ENCODE measurements at places on chromosomes 3 and 15.

DNA sequence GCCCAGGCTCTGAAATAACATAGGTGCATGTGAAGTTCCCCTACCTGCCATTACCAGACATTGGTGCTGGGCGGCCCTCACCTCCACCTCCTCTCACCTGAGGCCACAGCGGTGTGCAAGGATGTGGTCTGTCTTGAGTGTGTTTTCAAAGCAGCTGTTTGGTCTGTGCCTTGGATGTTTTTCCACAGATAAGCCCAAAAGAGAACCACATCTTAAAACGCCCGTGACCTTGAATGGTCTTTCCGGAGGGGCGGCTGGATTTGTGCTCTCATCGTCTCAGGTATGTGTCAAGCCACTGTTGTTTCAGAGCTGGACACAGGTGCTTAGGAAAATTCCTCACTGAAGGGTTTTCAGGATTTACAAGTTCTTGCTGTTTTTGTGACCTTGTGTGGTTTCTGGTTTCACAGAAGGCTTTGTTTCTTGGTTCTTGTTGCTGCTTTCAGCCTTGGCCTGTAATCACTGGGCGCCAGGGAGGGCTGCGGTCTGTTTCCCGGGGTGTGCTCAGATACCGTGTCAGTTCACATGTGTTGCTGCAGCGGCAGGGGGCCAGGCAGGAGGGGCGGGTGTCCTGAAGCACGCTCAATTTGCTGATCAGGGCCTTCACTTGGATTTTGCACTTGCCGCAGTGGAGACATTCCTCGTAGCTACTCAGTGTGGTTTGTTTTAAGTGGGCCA is 128.4 kb downstream of the IGF1R start:
- DNase-seq: no peak

DNA sequence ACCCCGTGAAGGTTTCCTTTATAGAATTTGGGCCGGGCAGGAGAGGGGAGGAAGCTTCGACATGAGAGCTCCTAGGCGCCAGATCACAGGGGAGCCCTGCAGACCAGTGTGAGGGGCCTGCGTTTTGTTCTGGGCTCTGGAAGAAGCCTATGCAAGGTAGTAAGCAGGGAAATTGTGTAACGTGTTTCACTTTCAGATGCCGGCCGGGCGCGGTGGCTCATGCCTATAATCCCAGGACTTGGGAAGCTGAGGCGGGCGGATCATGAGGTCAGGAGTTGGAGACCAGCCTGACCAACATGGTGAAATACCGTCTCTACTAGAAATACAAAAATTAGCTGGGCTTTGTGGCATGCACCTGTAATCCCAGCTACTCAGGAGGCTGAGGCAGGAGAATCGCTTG is 65.2 kb downstream of the GABRG3 start:
- DNase-seq: no peak

DNA sequence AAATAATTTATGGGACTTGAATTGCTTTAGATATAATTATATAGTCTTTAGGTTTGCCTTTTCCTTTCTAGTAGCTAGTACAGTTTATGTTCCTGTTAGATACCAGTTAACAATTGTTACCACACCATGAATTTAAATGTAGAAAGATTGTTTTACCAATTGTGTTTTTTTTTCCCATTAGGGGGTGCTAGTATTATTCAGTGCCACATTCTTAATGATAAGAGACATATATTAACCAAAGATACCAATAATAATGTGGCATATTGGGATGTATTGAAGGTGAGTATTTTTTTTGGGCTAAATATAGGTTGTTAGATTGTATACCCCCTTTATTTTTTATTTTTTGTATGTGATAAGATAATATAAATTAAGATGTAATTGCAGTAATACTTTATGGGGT is 27.7 kb downstream of the WDR48 start:
- no peak for DNase-seq

- no peak for DNase-seq
Measured at GRCh38 chr3:111677007-111677392, 81.9 kb upstream of the ZBED2 start.

GRCh38 chr3:183513046-183513706 is 42.3 kb downstream of the KLHL6 start:
- DNase-seq: peak; percentile 5

- DNase-seq: no peak
Measured at GRCh38 chr3:53380306-53380705, 33.0 kb upstream of the DCP1A start.

DNA sequence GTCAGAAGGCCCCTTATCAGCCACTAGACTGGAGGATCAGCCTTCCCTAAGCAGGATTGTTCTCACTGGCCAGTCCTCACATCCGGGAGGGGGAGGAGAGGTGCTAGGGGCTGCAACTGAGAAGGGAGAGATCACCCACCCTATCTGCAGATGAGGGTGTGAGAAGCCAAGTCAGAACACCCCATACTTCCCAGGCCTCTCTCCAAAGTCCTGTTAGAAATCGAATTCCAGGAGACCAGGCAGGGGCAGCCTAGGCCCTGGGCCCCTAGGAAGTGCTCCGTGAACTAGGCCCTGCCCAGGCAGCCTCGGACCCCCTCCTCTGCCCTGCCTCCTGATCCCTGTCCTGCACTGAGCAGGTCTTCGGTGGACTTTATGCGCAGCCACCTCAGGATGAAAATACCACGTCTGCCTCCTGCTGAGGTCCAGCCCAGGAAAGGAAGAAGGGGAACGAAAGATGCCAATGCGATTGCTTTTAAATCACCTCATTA is 933 bp downstream of the DZIP1L start:
- DNase-seq: no peak

GRCh38 chr15:29061746-29062145 is 176.0 kb downstream of the APBA2 start:
- no peak for DNase-seq

DNA sequence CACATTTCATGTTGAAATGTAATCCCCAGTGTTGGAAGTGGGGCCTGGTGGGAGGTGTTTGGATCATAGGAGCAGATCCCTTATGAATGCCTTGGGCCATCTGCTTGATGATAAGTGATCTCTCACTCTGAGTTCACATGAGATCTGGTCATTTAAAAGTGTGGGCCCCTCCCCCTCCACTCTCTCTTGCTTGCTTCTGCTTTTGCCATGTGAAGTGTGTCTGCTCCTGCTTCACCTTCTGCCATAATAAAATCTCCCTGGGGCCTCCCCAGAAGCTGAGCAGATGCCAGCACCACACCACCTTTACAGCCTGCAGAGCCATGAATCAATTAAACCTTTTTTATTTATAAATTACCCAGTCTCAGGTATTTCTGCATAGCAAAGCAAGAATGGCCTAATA is 14.2 kb upstream of the CD200R1L start:
- DNase-seq: no peak

DNA sequence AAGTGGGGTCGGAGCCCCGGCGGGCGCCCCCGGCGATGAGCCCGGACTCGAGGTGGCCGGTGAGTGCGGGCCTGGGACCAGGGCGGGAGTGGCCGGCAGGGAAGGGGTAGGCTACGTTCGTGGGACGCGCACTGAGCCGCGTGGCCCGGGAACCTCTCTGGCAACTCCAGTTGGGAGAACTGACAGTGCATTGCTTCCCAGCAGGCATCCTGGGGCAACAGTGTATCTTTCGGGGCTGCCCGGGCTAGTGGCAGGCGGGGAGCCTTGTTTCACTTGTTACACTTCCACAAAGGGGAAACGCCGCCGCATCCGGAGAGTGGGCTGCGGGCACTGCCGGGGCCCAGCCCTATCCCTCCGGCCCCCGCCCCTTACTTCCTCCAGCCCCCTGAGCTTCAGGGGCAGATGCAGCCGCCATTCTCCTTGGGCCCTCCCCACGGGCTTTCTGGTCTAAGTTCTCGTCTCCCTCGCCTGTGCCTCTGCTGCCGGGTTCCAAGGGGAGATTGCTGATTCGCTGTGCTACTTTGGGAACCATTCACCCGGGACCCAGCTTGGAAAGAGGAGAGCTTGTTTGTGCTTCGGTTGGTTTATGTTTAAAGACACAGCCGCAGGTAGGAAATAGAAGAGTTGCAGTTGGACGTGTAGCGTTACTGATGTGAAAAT is 675 bp downstream of the BRPF1 start:
- no peak for DNase-seq

- DNase-seq: no peak
Measured at GRCh38 chr15:71146580-71146982, 31.3 kb downstream of the THSD4 start.

DNA sequence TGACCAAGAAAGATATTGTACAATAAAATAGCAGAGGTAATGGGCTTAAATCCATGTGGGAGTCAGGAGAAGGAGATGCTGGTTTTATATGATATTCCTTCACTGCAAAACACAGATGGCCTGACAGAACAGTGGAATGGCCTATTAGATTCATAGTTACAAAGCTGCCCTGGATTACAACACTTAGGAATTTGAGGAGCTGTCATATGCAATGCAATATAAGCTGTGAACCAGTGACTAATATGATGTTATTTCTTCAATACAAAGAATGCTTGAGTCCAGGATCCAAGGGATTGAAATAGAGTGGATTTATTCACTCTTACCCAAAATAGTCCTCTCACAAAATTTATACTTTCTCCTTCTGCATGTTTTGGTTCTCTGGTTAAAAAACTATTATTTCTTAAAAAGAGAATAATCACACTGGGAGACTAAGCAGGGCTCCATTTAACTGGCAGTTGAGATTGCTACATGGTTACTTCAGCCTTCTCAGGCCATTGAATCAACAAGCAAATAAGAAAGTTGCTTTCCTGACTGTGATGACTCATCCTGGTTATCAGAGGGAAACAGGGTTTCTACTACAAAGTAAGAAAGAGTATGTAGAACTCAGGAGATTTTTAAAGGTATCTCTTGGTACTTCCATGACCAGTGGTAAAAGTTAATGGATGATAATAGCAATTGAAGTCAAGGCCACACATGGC is 79.8 kb upstream of the ZPLD1 start:
- DNase-seq: no peak

DNA sequence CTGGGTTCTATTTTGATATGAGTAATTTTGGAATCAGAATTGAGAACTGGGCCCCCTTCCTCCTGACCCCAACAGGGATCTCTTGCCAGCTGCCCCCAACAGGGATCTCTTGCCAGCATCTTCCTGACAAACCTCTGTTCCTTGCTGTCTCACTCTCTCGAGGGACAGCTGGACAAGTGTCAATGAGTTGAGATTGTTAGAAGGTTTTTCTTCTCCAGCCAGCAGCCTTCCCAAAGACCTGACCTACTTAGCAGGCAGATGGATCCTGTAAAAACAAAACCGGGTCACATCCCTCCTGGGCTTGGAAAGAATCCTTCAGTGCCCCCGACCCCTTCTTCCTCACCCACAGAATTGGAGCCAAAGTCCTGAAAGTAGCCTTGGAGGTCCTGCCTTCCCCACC is 21.6 kb downstream of the LIMD1 start:
- DNase-seq: no peak

DNA sequence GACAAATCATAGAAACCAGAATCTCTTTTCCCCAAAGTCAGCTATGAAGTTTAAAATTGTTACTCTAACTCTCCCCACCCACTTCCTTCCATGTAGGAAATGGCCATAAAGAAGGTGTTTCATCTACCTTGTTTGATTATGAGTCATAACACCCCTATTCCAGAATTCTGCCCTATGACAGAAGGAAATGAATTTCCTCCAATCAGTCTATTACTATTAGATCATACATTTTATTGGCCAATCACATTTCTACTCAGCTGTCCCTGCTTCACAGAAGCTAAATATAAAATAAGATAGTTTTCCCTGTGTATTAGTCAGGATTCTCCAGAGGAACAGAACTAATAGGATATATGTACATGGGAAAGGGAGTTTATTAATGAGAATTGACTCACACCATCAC is 102.1 kb downstream of the TGFBR2 start:
- DNase-seq: no peak

DNA sequence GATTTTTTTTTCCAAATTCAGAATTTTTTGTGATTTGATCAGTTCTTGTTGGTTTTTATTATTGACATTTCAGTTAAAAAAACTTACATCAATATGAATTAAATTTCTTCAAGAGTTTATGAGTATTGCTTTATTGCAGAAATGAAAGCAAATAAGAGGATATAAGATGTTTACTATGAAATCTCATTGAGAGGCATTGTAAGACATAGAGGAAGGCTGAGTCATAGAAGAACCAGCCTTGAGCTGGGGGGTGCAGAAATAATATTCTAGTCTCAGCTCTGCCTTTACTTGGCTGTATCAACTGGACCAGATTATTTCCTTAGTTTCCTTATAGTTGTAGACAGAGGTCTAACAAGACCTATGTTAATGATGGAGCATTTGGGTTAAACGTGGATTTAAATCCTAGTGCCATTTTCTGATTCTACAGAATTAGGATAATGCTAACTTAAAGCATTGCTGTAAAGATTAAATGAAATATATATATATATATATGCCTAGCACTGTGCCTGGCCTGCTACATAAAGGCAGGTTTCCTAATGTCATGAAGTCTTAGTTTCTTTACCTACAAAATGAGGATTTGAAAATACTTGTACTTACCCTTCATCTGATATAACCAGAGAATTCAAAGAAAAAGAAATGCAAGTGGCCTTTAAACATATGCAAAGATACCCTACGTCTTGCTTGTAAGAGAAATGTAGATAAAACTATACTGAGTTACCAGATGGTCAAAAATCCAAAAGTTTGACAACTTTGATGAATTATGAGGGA is 7.3 kb downstream of the FAM98B start:
- no peak for DNase-seq

DNA sequence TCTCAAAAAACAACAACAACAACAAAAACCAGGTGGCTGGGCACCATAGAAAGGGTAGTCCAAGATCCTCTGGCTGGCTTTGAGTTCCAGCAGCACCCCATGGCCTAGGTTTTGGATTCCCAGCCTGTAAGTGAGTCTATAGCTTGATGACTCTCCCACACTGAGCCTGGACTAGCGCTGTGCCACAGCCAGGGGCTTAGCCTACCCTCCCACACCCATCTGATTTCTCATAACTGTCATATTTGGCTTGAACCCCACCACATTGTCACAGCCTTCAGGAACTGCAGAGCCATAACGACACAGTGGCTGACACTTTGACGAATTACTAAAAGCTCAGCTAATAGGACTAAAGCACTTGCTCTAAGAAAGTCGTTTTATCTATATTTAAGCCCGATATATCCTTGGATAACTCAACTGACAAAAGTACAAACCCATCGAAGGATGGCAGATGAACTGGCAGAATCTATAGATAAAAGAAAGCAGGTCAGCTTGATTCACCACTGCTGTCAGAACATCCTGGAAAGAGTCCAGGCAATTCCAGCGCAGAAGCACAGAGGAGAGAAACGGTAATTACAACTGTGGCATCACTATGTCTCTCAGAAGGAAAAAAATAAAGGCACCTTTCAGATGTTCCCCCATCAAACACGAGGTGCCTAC is 62.1 kb downstream of the HOMER2 start:
- DNase-seq: no peak

- no peak for DNase-seq
Measured at GRCh38 chr3:190326361-190326760, 4.1 kb upstream of the CLDN1 start.

GRCh38 chr15:39054128-39054732 is 489.6 kb upstream of the RASGRP1 start:
- no peak for DNase-seq

DNA sequence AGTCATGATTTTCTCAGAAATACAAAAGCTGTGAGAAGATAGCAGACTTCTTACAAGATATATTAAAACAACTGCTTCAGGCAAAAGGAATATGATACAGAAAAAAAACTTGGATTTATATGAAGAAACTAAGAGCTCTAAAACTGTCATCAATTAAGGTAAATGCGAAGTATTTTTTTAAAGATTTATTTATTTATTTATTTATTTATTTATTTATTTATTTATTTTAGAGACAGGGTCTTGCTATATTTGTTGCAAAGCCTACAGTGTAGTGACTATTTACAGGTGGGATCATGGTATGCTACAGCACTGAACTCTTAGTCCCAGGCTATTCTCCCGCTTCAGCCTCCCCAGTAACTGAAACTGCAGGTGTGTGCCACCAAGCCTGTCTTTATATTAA is 274.3 kb upstream of the BCHE start:
- DNase-seq: no peak
